ENCODE measurements at places on chromosomes 6 and 20.

GRCh38 chr20:37238935-37239451 is 22.6 kb downstream of the GHRH start:
- DNase-seq = no peak

DNA sequence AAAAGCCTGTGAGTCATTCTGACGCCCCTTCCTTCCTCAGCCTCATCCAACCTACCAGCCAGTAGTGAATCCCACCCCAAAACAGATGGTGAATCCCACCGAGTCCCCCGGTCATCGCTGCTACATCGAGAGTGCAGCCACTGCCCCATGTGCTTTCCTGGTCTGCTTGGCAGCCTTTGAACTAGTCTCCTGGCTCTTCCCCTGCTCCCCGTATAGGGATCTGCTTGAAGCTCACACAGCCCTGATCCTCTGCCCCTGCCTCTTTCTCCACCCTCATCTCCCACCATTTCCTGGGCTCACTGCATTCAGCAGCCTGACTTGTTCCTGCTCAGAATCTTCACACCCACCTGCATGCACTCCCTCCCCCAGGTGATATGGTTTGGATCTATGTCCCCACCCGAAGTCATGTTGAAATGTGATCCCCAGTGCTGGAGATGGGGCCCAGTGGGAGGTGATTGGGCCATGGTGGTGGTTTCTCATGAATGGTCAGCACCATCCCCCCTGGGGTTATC is 14.6 kb downstream of the SYNJ2 start:
- DNase-seq = no peak

GRCh38 chr6:161111261-161111660 is 119.7 kb downstream of the MAP3K4 start:
- DNase-seq = no peak

DNA sequence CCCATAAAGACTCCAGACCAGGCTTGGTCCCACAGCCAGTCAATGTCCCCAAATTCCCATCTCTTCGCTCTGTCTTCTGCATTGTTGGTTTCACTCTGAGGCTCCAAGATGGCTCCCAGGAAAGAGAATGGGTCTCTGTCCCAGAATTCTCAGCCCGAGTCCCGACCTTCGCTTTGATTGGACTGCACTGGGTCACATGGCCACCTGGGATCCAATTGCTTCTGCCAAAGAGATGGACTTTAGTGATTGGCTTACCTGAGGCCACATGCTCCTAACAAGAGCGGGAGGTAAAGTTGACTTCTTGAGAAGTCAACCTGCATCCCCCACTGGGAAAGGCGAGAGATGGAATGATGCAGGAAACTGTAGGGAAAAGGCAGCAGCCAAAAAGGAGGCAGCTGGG is 104.7 kb upstream of the PMEPA1 start:
- no peak for DNase-seq

DNA sequence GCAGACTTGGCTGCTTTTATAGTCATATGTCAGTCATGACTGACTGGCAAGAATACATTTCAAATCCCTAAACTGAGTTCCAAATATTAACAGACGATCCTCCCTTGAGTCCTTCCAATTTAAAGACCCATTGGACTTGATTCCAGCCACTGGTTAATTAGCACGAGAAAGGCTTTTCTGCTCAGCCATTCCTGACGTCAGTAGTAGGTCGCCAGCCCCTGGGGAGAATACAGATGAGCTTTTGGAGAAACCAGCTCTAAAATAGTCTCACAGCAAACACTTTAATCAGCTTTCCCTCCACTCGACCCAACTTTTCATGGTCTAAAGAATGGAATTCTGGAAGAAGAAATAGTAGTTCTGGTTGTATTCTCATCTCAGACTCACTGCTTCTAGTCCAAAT is 91.6 kb downstream of the SLC22A3 start:
- DNase-seq = no peak

Measured in activated CD8-positive, alpha-beta memory T cell treated with anti-CD3 and anti-CD28 coated beads for 1 hour (primary cell).